Urothelium cell line (cell line): ENCODE measurements at places on chromosomes 11 and 22.

- no peak for DNase-seq
Measured at GRCh38 chr22:34797826-34798225, 268.1 kb upstream of the ISX start.

DNA sequence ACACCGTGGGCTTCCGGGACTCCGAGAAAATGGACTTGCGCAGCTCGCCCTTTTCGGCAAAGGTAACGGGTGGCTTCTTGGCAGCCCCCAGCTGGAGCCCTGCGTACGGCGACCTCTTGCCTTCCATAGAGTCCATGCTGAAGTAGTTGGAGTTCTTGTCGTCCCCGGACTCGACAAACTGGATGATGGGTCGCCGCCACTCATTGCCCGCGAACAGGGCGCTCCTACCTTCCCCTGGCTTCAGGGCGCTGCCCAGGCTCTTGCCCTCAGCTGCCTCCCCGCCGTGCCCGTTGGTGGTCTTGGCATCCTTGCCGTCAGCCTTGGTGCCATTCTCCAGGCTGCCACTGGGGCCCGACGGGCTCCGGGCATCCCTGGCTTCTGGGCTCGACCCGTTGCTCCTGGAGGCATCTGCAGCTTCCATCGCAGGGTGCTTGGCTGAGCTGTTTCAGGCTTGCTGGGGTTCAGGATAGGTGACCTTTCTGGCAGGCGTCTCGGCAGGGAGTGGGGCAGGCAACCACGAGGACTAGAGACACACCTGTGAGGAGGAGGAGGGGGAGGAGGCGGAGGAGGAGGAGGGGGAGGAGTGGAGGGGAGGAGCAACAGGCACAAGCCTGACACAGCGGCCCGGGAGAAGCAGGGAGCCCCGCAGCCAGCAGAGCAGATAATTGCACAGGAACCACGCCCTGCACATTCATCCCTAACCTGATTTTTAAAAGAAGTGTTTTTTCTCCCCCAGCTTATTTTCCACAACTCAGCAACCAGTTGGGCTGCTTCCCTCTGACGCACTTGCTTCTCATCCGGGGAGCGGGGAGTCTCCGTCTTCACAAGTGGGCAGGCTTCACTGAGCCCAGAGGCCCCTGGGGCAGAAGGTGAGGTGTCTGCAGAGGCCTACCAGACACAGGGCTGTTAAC is at the start of gene TRIM29:
Gene TRIM29, minus strand, starts transcription at position 503 of the 911 bp plus-strand sequence. Its CDS starts 82 bp downstream, at position 421.
- DNase-seq: no peak

GRCh38 chr11:119320776-119321524 is 4.0 kb upstream of the MCAM start:
- DNase-seq: no peak

DNA sequence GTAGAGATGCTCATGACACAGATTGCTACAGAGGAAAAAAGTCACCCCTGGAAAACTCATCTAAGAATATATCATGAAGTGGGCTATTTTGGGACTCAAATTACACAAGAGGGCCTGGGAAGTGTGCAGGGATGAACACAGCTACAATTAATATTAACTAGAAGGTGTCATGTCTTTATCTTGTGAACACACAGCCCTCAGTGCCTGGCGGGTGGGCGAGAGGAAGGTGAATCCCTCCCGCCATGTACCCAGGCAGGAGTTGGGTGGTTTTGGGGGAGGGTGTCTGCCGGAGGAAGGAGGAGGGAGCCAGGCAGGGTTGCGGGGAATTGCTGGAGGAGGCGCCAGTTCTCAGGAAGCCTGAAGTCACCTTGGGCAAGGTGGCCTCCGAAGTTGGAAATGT is 5.1 kb upstream of the FAM83F start:
- no peak for DNase-seq

DNA sequence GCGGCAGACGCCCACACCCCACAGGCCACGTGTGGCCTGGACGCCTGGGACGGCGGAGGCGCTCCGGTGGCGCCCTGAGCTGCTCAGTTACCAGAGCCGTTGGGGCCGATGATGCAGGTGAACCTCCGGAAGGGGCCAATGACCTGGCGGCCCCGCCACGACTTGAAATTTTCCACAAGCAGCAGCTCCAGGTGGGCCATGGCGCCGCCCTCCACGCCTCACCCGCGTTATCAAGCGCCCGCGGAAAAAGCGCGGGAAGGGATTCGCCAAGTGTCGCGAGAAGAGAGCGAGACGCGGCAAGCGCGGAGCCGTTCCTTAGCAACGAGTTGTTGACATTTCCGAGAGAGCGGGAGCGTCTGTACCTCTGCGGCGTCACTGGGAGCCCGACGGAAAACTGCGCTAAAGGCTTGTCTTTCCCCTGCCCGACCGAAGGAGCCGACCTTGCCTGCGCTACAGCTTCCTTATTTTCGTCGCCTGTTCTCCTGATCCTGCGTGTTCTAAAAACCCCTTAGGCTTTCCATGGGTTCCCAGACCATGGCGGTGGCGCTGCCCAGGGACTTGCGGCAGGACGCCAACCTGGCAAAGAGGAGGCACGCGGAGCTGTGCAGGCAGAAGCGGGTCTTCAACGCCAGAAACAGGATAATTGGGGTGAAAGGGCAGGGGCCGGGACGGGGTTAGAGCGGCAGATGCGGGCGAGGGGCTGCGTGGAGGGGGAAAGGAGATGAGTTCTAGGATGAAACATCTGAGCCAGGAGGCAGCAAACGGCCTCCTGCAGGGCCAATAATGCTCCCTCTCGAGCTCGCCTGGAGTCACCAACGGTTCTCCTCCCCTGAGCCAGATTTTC is at the start of the genes RIBC2 and SMC1B:
Gene RIBC2, plus strand, starts transcription at position 326 of the 844 bp plus-strand sequence. Its CDS starts 194 bp downstream, at position 520.
Gene SMC1B, minus strand, starts transcription at position 232 of the 844 bp plus-strand sequence. Its CDS starts 32 bp downstream, at position 200.
- no peak for DNase-seq

GRCh38 chr11:134555510-134555909 is 143.5 kb upstream of the B3GAT1 start:
- no peak for DNase-seq

- no peak for DNase-seq
Measured at GRCh38 chr11:119449498-119449897, 26.5 kb upstream of the THY1 start.

GRCh38 chr11:119474682-119475596 is 52.0 kb upstream of the THY1 start:
- DNase-seq: peak; percentile 57

- DNase-seq: no peak
Measured at GRCh38 chr11:6623391-6624363, 4.5 kb upstream of the TPP1 start.

DNA sequence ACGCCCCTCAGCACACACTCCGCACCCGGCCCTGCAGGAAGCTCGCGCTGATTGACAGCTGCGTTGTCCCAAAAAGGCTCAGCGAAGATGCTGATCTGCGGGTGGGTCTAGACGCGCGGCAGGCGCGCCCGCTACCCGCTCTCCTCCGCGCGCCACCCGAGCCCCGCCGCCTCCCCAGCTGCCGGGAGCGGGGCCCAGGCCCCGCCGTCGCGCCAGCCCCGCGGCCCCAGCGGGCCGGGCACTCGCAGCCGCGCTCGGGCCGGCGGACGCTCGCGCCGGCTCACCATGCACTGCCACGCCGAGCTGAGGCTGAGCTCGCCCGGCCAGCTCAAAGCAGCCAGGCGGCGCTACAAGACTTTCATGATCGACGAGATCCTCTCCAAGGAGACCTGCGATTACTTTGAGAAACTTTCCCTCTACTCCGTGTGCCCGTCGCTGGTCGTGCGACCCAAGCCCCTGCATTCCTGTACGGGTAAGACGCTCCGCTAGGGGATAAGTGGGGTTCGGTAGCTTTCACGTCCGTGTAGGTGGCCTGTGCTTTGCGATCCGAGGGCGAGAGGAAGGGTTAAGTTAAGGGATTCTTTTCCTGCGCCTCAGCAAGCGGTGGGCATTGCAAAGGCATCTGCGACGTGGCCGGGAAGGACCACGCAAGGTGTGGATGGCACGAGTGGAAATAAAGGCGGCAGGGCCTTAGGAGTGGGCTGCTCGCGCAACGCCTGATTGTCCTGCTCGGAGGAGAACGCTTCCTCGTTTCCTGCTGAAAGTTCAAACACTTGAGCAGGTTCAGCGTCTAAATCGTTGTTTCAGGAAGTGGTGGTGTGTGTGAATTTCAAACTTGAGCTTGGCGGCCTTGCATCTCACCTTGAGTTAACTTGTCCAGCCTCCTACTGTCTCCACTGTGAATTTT is at the start of gene BARX2:
Gene BARX2, plus strand, starts transcription at position 98 of the 907 bp plus-strand sequence. Its CDS starts 188 bp downstream, at position 286.
- peak; percentile 29 for DNase-seq

- DNase-seq: no peak
Measured at GRCh38 chr22:29080106-29080975, 7.5 kb downstream of the KREMEN1 start.
